ENCODE measurements at places on chromosomes 5 and 9. TPM values are rescaled to one million over a fixed set of nuclear protein-coding genes. Genes with fewer than 3 reads are reported as not detected.

Gene NIM1K
- total RNA-seq, result 0.26 TPM

Gene PCDHGA8
- not detected for total RNA-seq

Gene MOB3B
- 12.6 TPM for total RNA-seq

Gene WNT8A
- total RNA-seq, result not detected

Gene RETREG1
- 3.2 TPM for total RNA-seq

Gene MSX2
- 3.6 TPM for total RNA-seq

Gene GDNF
- total RNA-seq, result 0.05 TPM

Gene NDUFS4
- 103 TPM for total RNA-seq

Gene GPR151
- total RNA-seq, result not detected

Gene GRM6
- total RNA-seq, result not detected

Gene ENTPD8
- total RNA-seq, result 0.14 TPM

Gene MARCHF11
- not detected for total RNA-seq

Gene RGS7BP
- not detected for total RNA-seq

Gene POLR3G
- total RNA-seq, result 15.3 TPM

Gene MSMP
- not detected for total RNA-seq

Gene ADAMTS2
- 0.08 TPM for total RNA-seq

Gene PALM2AKAP2
- 0.51 TPM for total RNA-seq

Gene VPS13A
- total RNA-seq, result 10.1 TPM

Gene NOXA1
- total RNA-seq, result 1.4 TPM

Gene RNF224
- 0.25 TPM for total RNA-seq

Gene C9orf50
- total RNA-seq, result not detected

Gene WNK2
- total RNA-seq, result 7.5 TPM

Gene DAB2
- total RNA-seq, result 9.3 TPM

Gene OSMR
- 67.0 TPM for total RNA-seq

Gene NR4A3
- 1.6 TPM for total RNA-seq

Gene LRRC70
- 0.15 TPM for total RNA-seq

Gene SPINK6
- total RNA-seq, result 0.27 TPM

Gene ZFP2
- total RNA-seq, result 0.06 TPM

Gene MAT2B
- 39.7 TPM for total RNA-seq

Gene CCDC127
- total RNA-seq, result 5.8 TPM

Gene UGT3A1
- total RNA-seq, result not detected

Gene IL4
- total RNA-seq, result not detected

Gene GNE
- 13.8 TPM for total RNA-seq

Gene KLHL3
- total RNA-seq, result 0.07 TPM

Gene SLC6A3
- total RNA-seq, result 1.5 TPM

Gene PTGS1
- 2.3 TPM for total RNA-seq

Gene UBE2D2
- 182 TPM for total RNA-seq

Gene TMEM232
- total RNA-seq, result not detected

Gene TCF7
- 11.2 TPM for total RNA-seq

Gene PRR16
- not detected for total RNA-seq

Gene SLC6A18
- total RNA-seq, result not detected

Gene REEP5
- 95.9 TPM for total RNA-seq

Gene OR1L6
- total RNA-seq, result not detected

Gene OMD
- not detected for total RNA-seq

Gene FOXD4
- 0.34 TPM for total RNA-seq

Gene DAPK1
- 28.0 TPM for total RNA-seq

Gene MAMDC4
- 3.4 TPM for total RNA-seq

Gene GRIN3A
- total RNA-seq, result not detected

Measured in A549 treated with dexamethasone at 1 μM for 4 hours (cell line).